Stimulated activated CD4-positive, alpha-beta T cell treated with anti-CD3 and anti-CD28 coated beads, TNF-alpha, amount 100 ng/mL, for 24 hours (primary cell): ENCODE measurements at places on chromosomes 6 and 20.
A peak's percentile ranks its signal among the peaks of the same experiment; 100 is the strongest.

GRCh38 chr20:54344832-54345231, 130.6 kb upstream of the DOK5 start:
- no peak for DNase-seq

DNA sequence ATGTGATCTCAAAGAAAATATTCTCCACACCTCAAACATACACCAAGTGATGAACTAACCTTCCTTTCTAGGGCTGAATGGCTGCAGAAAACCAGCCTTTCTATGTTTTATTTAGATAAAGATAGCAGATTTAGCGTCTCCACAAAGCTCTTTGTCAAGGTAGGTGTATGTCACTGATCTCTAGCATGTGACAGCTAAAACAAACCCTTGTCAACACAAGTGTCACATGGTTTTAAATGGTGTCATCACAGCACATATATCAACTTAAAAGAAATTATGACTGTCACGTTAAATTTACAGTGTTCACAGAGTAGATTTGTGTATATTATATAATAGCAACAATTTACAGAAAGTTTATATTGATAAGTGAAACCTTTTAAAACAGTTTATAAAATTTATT, 58.3 kb downstream of the TENT5A start:
- no peak for DNase-seq

DNA sequence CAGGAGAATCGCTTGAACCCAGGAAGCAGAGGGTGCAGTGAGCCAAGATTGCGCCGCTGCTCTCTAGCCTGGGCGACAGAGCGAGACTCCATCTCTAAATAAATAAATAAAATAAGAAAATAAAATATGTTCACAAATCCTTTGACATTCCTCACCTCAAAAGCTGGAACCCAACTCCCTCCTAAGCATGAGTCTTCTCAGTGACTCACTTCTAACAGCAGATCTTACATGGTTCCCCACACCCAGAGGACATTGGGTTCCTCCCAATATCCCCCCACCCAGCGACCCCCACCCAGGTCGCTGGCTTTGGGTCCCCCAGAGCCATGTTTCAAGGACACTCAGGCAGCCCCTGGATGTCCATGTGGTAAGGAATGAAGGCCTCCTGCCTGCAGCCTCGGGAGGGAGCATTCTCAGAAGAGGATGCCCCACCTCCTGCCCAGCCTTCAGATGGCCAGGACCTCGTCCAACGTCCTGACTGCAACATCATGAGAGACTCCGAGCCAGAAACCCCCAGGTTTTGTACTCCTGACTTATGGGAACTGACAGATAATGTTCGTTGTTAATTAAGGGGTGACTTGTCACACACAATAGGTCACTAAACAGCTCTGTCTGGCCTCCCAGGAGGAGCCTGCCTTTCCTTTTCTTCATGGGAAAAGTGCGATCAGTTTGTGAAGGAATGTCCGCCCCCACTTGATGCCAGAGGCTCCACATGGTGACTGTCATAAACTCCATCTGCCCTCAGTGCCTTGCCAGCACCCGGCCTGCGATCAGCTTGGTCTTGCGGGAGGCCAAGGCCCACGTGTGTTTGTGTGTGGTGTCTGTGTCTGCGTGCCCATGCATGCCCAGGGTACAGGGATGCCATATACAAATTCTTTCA, 10.1 kb upstream of the GMEB2 start:
- DNase-seq = no peak

GRCh38 chr6:1749041-1749440, 139.3 kb downstream of the FOXC1 start:
- DNase-seq = no peak

DNA sequence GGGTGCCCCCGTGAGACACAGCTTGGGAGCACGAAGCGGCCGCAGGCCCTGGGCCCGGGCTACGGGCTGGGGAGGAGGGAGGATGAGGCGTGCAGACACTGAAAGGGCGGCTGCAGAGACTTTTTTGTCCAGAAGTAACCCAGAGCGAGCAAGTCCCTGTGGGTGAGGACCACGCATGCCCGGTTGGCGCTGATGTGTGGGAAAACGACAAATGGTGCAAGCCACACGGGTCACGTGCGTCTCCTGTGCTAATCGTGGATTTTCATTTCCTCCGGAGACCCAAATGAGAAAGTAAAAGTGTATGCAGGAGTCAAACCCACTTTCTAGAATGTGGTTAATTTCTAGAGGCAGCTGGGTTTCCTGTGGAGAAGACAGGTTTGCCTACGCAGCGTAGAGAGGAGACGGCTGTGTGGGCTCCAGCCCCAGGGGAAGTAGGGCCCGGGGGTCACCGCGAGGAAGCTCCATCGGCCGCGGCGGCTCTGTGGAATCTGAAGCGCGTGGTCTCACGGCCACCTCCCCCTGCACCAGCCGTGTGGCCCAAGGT, 19.0 kb downstream of the DLL1 start:
- DNase-seq = peak; percentile 81
